ENCODE measurements at places on chromosomes 1 and 21.

DNA sequence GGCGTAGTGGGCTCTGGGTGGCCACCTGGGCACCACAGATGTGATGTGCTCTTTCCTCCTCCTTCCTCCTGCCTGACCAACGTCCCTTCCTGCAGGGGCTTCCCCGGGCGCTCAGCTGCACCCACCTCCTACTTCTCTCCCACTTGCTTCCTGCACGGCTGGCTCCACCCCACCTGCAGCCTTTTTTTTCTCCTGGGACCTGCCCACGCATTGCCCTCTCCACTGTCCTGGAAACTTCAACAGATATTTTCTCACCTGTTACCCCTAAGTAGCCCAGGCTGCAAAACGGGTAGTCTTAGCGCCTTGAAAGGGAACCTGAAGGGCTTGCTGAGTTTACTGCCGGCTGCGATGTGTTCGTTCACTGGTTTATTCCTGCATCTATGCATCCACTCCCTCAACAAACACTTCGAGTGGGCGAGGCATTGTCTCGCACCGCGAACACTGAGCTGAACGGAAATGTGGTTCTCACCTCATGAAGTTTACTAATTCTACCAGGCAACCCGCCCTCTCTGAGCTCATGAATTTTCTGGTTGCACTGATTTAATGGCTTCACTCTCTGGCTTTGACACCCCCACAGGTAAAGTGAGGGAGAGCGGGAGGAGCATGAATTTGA lies 23.6 kb downstream of the ZBTB18 start:
- DNase-seq: no peak

- DNase-seq: no peak
These were observed 84.1 kb downstream of the DMRTB1 start for GRCh38 chr1:53543130-53543777.

- DNase-seq: no peak
These were observed 5.2 kb downstream of the ADAMTS4 start for GRCh38 chr1:161193561-161194235.

GRCh38 chr1:16053781-16054502 lies 10.4 kb downstream of the CLCNKB start:
- DNase-seq: no peak

Data from activated naive CD4-positive, alpha-beta T cell (primary cell).